CD8-positive, alpha-beta memory T cell (primary cell): ENCODE measurements at places on chromosomes 3 and 15.

DNA sequence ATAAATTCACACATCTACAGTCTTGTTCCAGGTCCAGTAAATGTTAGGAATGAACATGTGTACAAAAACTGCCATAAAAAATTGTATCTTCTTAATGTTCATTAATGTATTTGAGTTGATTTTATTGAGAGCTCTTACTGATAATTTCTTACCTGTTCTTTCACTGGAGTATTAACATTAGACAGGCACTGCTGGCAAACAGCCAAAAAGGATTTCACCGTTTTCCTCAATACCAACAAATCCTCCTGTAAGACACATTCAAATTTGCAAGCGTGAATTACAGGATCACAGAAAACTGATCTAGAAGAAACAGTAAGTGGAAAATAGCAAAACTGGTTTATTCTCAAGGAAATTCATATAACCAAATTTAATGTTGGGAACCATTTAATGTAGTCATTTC, 127.4 kb downstream of the PCCB start:
- DNase-seq = no peak

DNA sequence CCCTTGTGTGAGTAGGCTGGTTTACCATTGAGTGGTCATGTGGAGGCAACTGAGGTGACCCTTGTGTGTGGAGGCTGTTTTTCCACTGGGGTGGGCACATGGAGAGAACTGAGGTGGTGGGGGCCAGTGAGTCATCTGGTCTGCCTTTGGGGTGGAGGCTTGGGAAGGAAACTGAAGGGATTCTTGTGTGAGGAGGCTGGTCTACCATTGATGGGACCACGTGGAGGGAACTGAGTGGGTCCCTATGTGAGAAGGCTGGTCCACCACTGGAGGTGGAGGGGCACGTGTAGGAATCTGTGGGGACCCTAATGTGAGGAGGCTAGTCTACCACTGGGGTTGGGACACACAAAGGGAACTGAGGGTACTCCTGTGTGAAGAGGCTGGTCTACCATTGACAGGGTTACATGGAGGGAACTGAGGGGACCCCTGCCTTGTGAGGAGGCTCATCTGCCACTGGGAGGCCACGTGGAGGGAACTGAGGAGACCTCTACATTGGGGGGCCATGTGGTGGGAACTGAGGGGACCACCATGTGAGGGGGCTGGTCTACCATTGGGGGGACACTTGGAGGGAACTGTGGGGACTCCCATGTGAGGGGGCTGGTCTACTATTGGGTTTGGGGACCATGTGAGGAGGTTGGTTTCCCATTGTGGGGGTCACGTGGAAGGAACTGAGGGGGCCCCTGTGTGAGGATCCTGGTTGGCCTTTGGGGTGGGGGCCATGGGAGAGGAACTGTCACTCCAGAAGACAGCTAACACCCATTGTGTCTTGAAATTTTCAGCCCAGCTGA, 164.5 kb downstream of the WNT7A start:
- DNase-seq = no peak

GRCh38 chr3:4643904-4644547, 150.9 kb downstream of the ITPR1 start:
- DNase-seq = no peak

DNA sequence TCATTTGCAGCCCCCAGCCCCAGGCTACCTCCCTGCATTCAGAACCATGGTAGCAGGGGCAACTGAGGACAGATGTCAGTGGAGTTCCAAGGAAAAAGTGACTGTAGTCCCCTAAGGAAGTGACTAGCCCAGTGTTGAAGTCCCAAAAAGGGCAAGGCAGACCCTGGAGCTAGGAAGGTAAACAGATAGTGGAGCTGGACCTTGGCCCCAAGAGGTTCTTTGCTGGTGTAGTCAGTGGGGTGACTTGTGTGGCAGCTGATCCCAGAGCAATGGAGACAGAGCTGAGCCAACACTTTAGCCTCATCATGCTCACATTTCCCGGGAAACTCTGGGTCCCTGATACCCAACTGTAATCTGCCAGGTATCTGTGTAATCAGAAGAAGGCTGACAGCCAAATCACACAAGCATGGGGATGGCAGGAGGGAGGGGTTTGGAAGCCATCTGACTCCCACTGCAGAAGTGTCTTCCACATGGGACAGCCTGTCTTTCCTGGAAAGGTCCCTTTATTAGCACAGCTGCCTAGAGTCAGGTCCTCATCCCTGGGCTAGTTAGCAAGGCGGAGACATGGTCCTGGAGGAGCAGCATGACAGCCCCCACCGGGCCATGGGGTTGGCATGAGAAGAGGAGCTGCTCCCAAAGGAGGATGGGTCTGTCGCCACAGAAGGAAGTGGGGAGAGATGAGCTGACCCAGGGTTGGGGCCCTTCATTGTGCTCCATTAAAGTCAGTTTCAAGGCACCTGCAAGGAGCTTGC, 39.8 kb downstream of the PXYLP1 start:
- DNase-seq = no peak

DNA sequence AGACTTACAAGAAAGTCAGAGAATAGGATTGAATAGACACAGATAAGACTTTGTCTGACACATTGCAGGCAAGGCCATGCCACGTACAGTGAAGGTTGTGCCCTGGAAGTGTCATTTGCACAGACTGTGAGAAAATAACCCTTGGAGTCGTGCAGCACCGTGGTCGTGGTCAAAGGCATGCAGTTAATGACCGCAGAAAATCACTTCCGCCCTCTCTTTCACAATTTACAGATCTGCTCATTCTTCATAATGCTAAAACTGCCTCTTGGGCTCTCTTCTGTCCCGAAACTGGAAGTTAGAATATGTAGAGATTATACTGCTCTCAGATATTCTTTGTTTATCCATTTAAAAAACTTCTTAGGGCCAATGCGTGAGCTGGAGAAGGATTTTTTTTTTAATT, 73.2 kb upstream of the CTXND1 start:
- DNase-seq = no peak

GRCh38 chr3:42612217-42612616, 11.7 kb downstream of the NKTR start:
- DNase-seq = no peak

DNA sequence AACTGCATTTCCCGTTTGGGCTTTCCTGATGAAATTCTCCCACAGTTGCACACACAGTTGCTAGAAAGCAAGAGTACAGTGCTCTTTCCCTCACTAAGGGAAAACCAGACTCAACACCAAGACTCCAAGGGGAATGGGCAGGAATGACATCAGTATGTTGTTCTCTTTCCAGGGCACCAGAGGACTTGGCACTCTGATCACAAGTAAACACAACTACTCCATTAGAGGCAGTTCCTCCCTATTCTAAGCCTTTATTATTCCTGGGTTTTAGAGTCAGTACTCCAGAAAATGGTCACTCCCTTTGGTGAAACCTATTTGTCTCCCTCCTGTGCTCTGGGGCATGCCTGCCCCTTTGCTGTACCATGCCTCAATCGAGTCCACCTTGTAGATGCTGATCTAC, 52.3 kb upstream of the VGLL4 start:
- no peak for DNase-seq

DNA sequence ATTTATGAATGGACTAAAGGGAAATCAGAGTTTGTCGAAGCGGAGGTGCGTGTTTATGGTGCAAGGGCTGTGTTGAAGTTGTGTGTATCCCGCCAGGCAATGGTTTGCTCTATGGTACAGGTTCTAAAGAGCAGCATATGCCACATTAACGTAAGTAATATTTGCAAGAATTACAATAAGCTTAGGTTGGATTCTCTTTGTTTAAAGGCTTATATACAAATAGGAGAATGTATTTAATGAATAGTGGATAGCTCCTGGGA, 800 bp downstream of the EPHA3 start:
- DNase-seq = no peak
